ENCODE measurements at places on chromosomes 3 and 15. TPM values are rescaled to one million over a fixed set of nuclear protein-coding genes. Genes with fewer than 3 reads are reported as not detected.

The DYNC1LI1 gene
- total RNA-seq, result 39.2 TPM

The NOX5 gene
- 1.1 TPM for total RNA-seq

The PRSS50 gene
- total RNA-seq, result not detected

The RASSF1 gene
- total RNA-seq, result 16.1 TPM

The GOLGA6L10 gene
- 0.25 TPM for total RNA-seq

The MTHFS gene
- total RNA-seq, result 113 TPM

The TPRG1 gene
- 0.42 TPM for total RNA-seq

The TRPM1 gene
- 0.02 TPM for total RNA-seq

The DNAH12 gene
- 0.47 TPM for total RNA-seq

The SPATA12 gene
- total RNA-seq, result 0.07 TPM

DNA sequence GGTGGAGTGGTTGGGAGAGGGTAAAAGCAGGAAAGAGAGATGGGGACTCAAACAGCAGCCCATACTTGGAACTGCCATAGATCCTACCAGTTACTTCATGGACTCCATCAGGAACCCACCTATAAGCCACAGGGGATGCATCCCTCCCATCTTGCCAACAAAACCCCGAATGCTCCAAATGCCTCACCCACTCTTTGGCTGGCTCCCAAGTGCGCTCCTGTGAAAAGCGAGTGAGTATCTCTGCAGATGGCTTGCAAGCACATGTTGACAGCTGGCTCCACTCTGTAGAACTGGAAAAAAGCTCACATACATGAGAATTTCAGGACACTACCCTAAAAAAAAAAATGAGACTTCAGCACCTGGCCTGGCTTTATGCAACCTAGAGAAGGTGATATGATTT, 151.0 kb downstream of the UBE3A start:
- no peak for DNase-seq

DNA sequence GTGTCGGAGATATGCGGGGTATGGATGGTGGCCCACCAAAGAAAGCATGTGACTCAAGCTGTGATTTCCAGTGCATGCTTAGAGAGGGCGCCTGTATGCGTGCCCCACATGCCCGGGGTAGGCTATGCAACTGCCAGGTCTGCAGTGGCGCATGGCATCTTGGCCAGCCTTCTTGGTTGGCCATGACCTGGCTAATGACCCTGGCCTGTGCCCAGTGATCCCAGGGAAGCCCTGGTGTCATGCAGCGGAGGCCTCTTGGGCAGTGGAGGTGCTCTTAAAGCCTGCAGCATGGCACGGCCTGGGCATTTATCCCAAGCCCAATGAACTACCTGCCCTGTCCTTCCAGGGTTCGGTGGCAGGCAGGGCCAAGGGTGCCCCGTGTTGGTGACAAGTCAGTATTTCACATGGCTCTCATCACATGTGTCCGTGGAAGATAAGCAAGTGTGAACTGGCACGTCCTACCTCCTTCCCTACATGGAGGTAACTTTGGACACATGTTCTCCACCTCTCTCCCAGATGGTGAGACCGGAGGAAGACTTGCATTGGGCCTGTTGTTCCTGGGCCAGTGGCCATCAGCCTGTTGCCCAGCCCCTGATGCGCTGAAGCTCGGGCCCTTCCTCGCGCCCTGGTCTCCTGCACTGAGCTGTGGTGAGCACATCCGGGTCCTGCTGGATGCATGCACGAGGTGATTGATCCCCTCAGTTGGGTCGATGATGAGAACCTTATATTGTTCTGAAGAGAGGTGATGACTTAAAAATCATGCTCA, 192.0 kb downstream of the UBE3A start:
- DNase-seq, result no peak

DNA sequence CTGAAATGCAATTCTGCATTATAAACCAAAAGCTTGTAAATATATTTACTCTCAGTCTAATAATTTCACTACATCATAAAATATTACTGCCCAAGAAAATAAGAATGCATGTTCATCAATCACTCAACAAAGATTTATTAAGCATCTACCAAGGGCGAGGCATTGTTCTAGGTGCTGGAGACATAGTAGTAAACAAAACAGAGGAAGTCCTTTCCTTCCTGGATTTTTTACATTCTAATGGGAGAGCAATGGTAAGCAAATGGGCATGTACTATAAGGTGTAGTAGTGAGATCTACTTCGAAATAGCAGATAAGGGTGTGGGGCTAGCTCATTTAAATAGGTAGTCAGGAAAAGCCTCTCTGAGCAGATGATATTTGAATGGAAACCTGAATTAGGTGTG, 10.8 kb upstream of the ZFYVE19 start:
- no peak for DNase-seq

DNA sequence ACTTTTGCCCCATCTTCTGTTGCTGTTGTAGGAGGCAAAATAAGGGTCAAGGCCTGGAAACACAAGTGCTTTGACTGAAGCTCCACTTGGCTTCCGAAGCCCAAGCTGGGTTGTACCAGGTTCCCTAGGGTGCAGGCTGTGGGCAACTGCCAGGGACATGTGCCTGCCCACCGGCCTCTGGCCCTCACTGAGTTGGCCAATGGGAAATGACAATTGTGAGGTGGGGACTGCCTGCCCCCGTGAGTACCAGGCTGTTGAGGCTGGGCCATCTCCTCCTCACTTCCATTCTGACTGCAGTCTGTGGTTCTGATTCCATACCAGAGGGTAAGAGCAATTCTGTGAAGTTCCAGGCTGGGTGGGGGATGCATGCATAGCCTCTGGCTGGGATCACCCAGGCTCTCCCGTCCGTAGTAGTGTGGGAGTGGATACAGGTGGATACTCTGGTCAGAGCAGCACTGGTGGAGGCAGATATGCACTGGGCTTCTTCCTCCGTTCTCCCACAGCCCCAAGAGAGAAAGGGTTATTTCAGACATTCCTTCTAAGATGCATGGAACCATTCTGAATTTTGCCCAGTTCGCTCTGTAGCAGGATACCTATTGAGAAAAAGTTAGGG, at the start of gene ADIPOQ:
ADIPOQ (plus strand) TSS at position 285 of the 613 bp plus-strand sequence. CDS start 10,349 bp downstream, outside the sequence.
- no peak for DNase-seq

GRCh38 chr3:21417991-21418390, 333.0 kb downstream of the ZNF385D start:
- DNase-seq, result peak; percentile 4

DNA sequence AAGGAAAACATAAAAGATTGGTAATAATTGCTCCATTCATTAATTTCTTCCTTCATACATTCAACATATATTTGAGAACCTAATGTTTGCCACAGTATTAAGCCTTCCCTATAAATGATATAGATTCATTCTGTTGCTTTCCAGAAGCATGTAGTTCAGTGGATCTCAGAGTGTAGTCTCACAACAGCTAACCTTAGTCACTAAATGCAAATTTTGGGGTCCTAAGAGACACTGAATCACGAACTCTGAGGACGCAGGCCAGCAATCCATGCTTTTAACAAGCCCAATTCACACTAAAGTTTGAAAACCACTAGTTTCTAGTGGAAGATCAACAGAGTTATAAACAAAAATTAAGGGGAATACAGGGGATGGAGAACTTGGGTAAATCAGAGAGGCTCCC, 7.2 kb upstream of the AQR start:
- no peak for DNase-seq

DNA sequence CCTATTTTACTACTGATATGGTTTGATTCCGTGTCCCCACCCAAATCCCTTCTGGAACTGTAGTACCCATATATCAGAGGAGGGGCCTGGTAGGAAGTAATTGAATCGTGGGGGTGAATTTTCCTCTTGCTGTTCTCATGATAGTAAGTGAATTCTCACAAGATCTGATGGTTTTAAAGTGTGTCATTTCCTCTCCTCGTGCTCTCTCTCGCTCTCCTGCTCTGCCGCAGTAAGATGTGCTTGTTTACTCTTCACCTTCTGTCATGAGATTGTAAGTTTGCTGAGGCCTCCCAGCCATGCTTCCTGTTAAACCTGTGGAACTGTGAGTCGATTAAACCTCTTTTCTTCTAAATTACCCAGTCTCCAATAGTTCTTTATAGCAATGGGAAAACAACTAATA, 81.2 kb upstream of the ZBTB20 start:
- DNase-seq, result no peak

DNA sequence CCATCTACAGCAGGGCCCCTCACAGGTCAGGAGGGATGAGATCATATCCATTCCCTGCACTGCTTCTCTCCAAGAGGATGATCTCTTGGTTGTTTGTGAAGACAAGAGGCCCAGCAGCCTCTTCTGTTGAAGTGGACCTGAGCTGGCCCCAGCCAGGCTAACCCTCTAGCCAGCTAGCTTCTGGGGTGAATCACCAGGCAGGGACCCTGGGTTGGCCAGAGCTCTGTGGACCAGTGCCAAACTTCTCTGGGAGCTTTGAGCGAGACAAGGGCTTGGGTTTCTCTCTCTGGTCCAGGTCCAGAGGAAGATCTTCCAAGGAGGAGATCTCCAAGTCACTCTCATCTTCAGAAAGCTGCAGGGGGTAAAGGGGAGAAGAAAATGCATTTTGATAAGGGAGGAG, 52.7 kb downstream of the CLDN18 start:
- DNase-seq, result peak; percentile 71

GRCh38 chr15:80159811-80160569, 7.2 kb downstream of the FAH start:
- peak; percentile 91 for DNase-seq

- no peak for DNase-seq
These were observed 95.3 kb downstream of the STAC start for GRCh38 chr3:36475558-36475957.

GRCh38 chr3:40020689-40021088, 211.3 kb downstream of the MYRIP start:
- no peak for DNase-seq

- DNase-seq, result peak; percentile 1
These were observed 222.4 kb upstream of the LRIG1 start for GRCh38 chr3:66723231-66723630.

DNA sequence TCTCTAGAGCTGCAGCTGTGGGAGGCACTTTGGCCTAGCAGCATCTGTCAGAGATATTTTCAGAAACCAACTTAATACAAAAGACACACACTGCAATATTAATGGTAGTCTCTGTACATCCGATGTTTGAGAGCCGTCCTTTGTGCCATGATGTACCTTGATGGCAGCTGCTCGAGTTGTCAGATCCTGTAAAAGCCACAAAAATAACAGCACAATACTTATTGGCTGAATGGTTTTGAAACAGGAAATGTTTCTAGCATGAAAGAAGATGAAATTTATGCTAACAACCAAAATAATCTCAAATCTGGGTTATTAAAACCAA, 445.5 kb upstream of the TBL1XR1 start:
- no peak for DNase-seq

GRCh38 chr3:39419742-39420315, 13.3 kb downstream of the RPSA start:
- DNase-seq, result no peak

DNA sequence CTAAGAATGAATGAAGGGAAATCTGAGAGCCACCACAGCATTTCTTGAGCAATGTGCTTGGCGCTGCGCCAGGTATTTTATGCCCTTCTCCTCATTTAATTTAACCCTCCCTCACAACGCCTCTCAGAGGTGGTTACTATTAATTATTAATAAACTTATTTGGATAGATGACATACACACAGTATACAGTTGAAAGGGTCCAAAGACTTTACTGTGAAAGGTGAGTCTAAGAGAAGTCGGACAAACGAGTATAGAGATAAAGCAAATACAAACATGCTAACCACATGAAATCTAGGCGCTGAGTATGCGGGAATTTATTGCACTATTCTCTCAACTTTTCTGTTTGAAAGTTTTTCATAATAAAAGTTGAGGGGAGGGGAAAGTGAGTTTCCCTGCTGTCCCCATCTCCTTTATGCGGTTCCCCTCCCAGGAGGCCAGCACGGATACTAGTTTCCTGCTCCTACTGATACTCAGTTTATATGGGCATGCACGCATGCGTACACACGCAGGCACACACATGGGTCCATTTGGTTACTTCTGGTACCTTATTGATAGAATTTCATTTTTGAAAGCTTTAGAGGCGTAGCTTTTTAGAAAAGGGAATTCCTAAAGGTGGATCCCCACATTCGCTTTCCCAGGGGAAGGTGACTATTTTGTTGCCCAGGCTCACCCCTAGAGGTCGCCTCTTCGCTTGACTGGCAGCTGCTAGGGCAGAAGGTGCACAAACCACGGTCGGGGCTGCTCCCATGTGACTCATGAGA, 28.5 kb upstream of the KCTD6 start:
- DNase-seq, result peak; percentile 83

DNA sequence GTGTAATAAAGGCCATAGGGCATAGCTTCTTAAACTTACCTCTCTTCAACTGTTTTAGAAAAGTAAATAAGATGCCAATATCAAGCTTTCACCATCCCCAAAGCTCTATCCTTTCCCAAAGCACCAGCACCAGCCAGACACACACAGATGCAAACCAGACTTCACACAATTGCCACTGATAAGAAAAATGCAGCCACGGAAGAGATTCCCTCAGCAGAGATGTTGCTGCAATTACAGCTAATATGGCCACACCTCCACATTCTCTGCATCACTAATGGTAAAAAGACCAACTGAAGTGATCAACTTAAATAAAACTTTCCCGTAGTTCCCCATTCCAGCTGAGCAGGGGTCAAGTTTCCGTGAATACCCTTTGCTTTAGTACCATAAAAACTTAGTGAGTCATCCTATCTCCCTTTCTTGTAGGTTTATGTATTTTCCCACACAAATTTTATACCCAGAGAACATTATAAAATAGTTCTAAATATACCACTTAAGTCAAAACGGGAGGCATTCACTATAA, 64.4 kb downstream of the SLC9A9 start:
- DNase-seq, result no peak

DNA sequence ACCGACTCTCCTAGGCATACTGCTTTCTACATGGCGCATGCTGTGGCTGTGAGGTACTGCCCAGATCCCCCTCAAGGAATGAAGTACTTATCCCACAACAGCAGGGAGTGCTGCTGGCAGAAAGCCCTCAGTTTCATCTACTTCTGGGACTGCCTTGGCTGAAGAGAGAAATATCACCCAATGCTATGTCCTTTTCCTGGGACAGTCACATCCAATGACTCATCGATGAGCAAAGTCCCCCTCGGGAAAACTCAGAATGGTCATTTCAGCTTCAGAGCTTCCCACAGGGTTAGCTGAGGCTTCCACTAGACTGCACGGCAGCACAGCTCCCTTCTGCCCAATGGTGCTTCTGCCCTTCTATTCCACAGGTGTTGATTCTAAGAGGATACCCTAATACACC, 3.6 kb upstream of the NMD3 start:
- DNase-seq, result peak; percentile 89

GRCh38 chr3:55807210-55807609, 320.1 kb upstream of the WNT5A start:
- DNase-seq, result no peak

- DNase-seq, result no peak
These were observed 33.3 kb upstream of the GABRB3 start for GRCh38 chr15:26806151-26806550.

GRCh38 chr15:45660231-45660979, 25.6 kb downstream of the SQOR start:
- peak; percentile 18 for DNase-seq

GRCh38 chr3:183149915-183150750, 12.4 kb downstream of the LAMP3 start:
- DNase-seq, result peak; percentile 47

- DNase-seq, result peak; percentile 6
These were observed 61.1 kb downstream of the CPNE4 start for GRCh38 chr3:131973731-131974130.

GRCh38 chr15:94477913-94478553, 246.7 kb downstream of the MCTP2 start:
- no peak for DNase-seq
